Stimulated activated CD4-positive, alpha-beta T cell treated with anti-CD3 and anti-CD28 coated beads, TNF-alpha, amount 100 ng/mL, for 1 hour (primary cell): ENCODE measurements at places on chromosomes 7 and 10.

DNA sequence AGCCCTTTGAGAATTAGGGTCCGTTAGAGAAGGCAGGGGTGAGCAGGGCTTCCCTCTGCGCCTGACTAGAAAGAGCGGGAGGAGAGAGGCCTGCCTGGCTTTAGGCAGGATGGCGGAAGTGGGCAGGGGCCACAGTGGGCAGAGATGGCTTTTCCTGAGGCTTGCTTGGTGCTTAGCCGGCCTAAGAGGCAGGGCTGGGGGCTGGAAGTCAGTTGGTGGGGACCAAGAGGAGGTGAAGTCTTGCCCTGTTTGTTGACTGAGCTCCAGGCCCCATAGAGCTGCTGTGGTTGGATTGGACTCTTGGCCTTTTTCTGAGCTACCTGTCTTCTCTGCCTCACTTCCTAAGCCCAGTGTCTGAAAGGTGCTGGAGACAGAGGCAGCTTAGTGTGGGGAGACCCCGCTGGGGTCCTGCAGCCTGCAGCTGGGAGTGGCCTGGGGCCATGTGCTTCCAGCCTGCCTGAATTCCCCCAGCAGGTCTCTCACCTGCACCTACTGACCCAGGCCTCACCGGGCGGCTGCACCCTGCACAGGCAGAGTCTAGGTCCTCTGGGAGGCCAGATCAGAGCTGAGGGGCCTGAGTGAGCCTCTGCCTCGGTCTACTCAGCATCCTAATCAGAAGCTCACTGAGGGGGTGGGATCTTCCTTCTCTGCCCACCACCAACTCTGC, 4.8 kb downstream of the FAM241B start:
- DNase-seq: no peak

GRCh38 chr10:98209441-98209840, 58.6 kb downstream of the LOXL4 start:
- DNase-seq: no peak

- DNase-seq: no peak
These were observed 263.2 kb upstream of the C7orf33 start for GRCh38 chr7:148327379-148327778.

- no peak for DNase-seq
These were observed 591 bp downstream of the BZW2 start for GRCh38 chr7:16646472-16647072.
